ENCODE measurements at places on chromosomes 3 and 15.

DNA sequence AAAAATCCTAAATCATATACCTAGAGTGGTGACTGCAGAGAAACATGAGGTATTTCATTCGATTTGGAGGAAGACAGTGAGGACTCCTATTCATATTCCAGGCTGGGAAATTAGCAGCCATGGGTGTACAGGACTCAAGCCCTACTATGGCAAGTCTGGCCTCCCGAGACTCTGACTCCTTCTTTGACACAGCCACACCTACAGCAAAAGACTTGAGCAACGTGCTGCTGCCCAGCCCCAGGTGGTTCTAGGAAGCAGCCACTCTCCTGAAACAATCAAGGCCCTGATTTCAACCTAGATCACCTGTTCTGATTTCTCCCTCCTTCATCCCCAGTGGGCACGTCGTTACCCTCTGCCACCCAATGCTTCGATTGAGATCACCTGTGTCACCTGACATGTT is 84.0 kb upstream of the ATP11B start:
- DNase-seq: no peak

- no peak for DNase-seq
Measured at GRCh38 chr15:71385457-71385856, 270.2 kb downstream of the THSD4 start.

GRCh38 chr3:20104167-20104661 is 64.0 kb downstream of the KAT2B start:
- DNase-seq: peak; percentile 12

- DNase-seq: no peak
Measured at GRCh38 chr3:128847666-128848370, 31.6 kb upstream of the ACAD9 start.

DNA sequence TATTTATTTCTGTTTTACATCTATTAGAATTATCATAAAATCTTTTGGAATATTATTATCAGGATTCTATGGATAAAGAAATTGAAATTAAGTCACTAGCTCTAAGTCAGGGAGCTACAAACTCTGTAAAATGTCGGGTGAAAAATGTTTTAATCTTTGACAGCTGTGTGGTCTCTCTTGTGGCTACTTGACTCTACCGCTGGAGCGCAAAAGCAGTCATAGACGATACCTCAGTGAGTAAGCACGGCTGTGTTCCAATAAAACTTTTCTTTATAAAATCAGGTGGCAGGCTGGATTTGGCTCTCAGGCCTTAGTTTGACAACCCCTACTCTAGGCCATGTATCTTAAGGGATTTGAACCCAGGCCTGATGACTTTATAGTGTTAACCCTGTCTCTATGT is 88.5 kb upstream of the PFN2 start:
- DNase-seq: no peak

GRCh38 chr3:56800832-56801661 is 702 bp downstream of the ARHGEF3 start:
- DNase-seq: no peak

GRCh38 chr15:58454950-58455401 is 23.2 kb downstream of the LIPC start:
- DNase-seq: no peak

- no peak for DNase-seq
Measured at GRCh38 chr15:73922186-73923151, 3.8 kb upstream of the LOXL1 start.

Measured in effector CD4-positive, alpha-beta T cell (primary cell).